ENCODE measurements at places on chromosomes 1 and 21.

- no peak for DNase-seq
These were observed 20.3 kb upstream of the MPZL1 start for GRCh38 chr1:167701510-167701909.

DNA sequence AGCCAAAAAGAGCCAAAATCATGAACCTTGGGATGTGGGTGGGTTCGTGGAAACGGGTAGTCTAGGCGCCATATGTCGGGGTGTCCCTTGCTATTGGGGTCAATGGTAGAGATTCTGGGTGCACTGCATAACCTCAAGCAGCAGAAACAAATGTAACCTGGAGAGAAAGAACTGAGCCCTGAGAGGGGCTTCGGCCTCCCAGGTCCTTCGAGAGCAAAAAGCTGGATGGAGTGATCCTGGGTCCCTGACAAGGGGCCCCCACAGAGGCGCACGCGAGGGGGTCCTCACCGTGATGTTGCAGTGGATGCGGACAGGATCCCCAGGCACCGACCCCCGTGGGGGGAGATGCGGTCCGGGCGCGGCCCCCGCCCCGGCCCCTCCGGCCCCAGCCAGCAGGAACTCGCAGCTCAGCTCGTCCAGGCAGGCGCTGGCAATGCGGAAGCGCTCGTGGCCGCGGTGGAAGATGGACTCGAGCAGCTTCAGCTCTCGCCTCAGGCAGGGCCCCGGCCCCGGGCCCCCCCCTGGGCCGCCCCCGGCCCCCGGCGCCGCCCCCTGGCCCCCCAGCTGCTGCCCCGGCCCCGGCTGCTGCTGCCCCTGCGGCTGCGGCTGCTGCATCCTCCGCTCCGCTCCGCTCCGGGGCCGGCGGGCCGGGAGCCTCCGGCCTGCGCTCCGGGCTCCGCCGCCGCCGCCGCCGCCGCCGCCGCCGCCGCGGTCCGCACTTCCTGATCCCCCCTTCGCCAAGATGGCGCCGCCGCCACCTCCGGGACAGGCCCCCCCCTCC is at the start of gene UBE2Q1:
Gene UBE2Q1 (minus strand): TSS at position 724 of the 781 bp plus-strand sequence. CDS start 109 bp downstream, at position 615.
- DNase-seq: peak; percentile 51

GRCh38 chr1:211895126-211895759 is 64.7 kb upstream of the LPGAT1 start:
- no peak for DNase-seq

GRCh38 chr1:201702936-201703335 is 126.0 kb upstream of the IPO9 start:
- DNase-seq: peak; percentile 45

GRCh38 chr1:200628223-200628881 is 7.8 kb upstream of the KIF14 start:
- DNase-seq: no peak

DNA sequence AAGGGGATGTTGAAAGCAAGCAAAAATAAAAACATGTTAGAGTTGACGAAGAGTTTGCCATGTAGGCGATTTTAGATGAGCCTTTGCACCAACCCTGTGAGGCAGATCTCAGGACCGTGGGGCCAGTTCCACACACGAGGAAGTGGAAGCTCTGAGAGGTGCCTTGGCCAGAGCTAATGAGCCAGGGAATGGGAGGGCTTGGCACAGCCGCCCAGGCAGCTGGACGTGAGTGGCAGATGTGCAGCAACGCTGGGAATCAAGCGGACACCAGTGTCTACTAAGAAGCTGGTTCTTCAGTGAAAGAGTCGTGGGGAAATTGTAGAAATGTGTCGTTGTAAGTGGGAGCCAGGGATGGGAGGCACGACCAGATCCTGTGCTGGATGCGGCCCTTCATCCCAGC is 58.9 kb upstream of the COL6A1 start:
- no peak for DNase-seq

DNA sequence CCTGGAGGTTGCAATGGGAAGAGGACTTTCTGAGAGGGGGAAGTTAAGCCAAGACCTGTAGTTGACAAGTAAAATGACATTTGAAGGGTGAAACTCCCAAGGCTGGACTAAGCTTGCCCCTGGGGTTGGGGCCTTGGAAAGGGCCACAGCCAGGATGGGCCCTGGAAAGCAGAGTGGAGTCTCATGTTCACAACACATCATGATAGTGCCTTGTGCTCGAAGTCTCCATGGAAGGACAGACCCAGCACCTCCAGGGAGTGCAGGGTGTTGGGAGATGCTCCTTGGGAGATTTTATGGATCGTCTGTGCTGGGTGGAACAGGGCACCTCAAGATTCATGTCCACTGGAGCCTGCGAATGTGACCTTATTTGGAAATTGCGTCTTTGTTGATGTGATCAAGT is 55.6 kb upstream of the ACTRT2 start:
- DNase-seq: no peak

DNA sequence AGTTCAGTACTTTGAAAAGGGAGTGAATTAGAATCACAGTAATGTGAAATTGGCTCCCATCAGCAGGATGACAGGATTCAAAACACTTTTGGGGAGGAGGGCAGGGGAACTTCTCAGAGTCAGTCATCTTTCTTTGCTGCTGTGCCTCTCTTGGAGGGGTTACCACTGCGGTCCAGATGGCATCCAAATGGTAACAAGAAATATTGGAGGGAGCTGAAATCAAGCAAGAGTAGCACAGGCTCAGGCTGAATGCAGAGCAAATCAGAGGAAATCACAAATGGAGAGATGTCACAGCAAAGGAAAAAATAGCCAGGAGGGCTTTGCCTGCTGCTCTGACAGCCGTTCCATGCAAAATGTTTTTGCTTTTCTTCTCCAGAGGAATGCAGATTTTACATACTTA is 75.0 kb upstream of the C8B start:
- DNase-seq: no peak

DNA sequence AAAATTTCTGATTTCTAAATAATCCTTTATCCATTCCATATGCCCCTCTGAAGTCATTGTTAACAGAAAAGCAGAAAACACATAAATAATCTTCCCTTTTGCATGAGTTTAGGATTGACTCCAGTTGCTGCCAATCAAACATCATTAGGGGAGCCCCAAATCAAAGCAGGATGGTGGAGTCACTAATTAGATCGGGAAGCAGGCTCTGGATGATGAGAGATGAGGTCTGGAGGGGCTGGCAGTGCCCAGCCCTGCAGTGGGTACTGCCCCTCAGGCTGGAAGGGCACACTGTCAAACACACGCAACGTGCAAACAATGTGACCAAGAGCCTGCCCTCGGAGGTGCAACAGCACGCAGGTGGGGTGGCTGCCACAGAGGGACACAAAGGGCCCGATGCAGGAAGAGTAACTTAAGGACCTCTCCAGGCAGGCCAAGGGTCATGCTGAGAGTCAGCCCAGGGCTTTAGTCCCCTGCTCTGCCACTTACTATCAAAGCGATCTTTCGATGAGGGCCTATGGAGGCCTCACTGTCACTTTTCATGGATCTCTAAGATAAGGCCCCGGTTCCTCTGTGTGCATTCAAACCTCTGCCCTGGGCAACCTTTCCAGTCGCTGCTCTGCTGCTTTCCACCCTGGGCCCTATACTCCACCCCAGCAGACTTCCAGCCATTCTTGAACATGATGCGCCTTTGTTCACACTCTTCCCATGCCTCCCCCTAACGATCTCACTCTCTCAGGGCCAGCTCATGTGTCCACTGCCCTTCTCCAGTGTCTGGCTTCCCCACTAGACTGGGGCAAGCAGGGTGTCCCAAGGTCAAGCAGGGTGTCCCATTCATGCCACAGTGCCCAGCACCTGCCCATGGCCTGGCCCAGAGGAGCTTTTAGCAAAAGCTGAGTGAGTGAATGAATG is 98.9 kb downstream of the DMRTB1 start:
- no peak for DNase-seq

DNA sequence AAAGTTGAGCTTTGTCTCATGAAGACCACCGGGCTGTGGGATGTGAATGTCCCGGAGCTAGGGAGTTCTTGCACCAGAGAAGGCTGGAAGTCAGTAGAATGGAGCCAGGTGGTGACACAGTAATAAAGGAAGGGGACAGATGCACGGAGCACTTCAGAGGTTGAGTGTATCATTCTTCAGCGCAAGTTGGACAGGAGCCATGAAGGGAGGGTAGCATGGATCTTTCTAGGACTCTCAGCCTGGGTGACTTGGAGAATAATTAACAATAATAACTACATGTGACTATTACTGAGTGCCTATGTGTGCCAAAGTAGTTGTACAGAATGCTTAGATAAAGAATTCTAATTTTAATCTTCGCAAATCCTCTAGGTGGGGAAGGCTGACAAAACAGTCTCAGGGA is 258.7 kb upstream of the AJAP1 start:
- no peak for DNase-seq

DNA sequence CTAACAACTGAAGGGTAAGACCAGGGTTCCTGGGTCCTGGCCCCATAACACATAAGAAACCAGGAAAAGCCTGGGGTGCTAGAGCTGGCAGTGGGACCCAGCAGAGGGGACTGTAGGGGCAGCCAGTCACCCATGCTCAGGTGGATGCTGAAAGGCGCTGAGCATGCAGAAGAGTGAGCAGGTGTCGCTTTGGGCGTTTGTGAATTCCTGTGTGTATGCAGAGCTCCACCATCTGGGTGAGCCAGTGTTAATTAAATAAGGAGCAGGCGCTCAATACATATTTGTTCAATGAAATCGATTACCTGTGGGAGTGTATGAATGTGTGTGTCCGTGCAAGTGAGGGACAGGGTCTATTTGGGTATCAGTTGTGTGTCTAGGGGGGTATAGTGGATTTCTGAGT is 499 bp downstream of the C1QA start:
- DNase-seq: no peak

GRCh38 chr1:4108758-4109627 is 208.9 kb upstream of the C1orf174 start:
- no peak for DNase-seq

- no peak for DNase-seq
These were observed 100.2 kb downstream of the DMRTB1 start for GRCh38 chr1:53559391-53559815.

- no peak for DNase-seq
These were observed 415.7 kb upstream of the ESRRG start for GRCh38 chr1:217138799-217139466.

DNA sequence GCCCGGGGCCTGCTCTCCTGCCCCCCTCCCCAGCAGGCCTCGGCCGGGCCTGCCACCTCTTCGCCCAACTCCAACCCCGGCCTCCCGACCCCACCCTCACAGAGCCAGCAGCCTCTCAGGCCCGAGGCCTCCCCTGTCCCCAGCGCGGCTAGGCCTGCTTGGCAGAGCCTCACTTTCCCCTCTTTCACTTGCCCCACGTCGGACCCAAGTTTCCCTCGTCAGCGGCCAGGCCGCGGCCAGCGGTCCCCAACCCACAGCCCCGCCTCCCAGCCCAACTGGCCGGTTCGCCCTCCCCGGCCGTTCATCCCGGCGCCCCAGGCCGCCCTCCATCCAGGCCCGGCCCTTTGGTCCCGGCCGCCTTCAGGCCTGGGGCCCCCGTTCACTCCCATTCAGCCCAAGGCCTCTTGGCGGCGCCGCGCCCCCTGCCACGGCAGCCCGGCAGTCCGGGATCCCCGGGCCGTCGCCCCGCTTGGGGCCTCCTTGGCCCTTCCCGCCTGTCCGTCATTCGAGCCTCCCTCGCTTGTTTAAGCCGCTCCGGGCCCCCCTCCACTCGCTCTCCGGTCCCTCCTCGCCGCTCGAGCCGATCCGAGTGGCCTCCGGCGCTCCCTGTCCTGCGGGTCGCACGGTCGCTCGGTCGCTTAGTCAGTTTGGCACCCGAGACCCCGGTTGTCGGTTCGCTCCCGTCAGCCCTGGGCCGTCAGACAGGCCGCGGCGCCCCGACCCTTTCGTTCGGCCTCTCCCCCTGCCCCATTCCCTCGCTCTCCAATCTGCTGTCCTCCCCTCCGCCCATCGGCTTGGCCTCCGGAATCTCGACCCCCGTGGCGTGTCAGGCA is 1.4 kb downstream of the LRRC41 start:
- peak; percentile 70 for DNase-seq

DNA sequence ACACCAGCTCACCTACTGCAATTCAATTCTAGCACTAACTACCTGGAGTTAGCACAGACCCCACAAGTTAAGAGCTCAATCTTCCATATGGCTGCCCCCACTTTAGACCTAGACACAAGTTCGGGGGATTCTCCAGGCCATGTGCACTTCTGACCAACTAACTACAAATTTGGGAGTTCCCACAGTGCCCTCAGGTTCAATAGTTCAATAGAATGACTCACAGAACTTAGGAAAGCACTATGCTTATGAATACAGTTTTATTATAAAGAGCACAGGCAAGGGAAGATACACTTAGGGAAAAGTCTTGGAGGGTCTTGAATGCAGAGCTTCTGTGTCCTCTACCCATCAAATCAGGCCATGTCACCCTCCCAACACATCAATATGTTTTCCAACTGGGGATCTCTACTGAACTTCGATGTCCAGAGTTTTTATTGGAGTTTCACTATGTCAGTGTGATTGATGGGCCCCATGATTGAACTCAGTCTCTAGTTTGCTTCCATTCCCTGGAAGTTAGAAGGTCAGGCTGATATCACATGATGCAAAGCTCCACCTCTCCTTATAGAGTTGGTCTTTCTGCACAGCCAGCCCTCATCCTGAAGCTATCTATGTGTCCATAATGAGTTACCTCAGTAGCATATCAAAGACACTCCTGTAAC is 46.1 kb downstream of the RAVER2 start:
- no peak for DNase-seq

- DNase-seq: peak; percentile 52
These were observed 30.7 kb downstream of the JAK1 start for GRCh38 chr1:64935551-64936155.

GRCh38 chr1:12405325-12406210 is 175.7 kb downstream of the VPS13D start:
- DNase-seq: peak; percentile 90

DNA sequence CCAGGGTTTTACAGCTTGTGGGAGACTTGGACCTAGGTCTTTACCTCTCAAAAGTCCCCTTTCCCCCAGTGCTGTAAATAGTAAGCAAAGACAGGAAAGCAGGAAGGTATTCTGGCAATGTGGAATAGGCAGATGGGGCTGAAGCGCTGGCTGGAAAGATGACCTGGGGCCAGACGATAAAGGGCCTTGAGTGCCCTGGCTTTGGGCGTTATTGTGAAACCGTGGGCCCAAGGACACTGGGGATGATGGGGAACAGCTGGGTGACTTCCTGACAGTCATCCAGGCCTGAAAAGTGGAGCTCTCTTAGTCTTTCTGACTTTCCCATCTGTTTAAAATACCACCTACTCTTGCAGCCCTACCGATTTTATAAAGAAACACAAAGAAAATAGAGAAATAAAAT is 16.3 kb downstream of the URB2 start:
- DNase-seq: no peak

All from lung microvascular endothelial cell (primary cell).